Activated naive CD8-positive, alpha-beta T cell treated with anti-CD3 and anti-CD28 coated beads for 36 hours (primary cell): ENCODE measurements at places on chromosomes 1 and 21. TPM values are rescaled to one million over a fixed set of nuclear protein-coding genes. Genes with fewer than 3 reads are reported as not detected.

GRCh38 chr1:44348061-44348485 is 7.0 kb downstream of the ERI3 start:
- DNase-seq = no peak

GRCh38 chr1:234680331-234680904 is 70.4 kb upstream of the IRF2BP2 start:
- DNase-seq = no peak

DNA sequence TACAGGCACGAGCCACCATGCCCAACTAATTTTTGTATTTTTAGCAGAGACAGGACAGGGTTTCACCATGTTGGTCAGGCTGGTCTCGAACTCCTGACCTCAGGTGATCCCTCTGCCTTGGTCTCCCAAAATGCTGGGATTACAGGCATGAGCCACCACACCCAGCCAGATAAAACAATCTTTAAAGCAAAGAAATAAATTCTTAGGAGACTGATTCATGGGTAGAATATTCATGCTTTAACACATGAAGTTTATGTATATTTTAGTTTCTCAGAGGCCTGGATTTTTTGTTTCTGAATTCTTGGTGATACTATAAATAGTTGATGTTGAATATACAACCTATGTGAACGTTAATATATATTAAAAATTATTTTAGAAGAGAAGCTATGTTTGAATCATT is 127.4 kb upstream of the KIAA1614 start:
- no peak for DNase-seq

- no peak for DNase-seq
These were observed at the start of gene CACYBP for GRCh38 chr1:174999936-175000696. Gene CACYBP, plus strand, starts transcription at chr1:174999947. Its CDS starts 234 bp downstream, at chr1:175000181.

GRCh38 chr21:28770867-28771661 is 221.6 kb downstream of the LTN1 start:
- DNase-seq = no peak

DNA sequence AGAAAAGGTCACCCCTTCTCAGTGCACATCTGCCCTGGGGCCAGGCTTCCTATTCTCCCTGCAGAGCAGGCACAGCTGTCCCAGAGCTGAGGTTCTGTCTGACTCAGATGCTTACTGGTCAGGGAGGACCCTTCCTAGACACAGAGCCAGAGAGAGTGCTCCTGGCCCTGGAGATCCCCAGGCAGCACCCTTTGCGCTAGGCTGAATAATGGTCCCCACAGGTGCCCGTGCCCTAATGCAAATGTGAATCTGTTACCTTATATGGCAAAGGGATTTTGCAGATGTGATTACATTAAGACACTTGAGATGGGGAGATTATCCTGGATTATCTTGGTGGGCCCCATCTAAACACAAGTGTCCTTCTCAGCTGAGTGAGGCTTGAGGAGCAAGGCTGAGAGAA is 2.6 kb upstream of the TNNI1 start:
- DNase-seq = no peak

DNA sequence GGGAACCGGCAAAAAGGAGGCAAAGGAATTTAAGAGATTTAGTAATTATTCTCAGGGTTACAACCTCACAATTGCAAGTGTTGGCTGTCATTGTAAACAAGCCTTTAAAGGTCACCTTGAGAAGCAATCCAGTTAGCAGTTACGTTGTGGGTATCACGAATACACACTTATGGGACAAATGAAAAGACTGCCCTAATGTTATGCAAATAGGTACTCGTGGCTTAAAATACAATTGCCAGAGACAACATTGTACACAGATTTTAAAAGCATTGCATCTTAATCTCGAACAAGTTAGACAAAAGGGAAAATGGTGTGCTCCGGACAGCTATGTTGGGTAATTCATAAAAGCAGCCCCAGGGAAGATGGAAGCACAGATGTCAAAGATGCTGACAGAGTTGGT is 120.5 kb upstream of the ZC3H12A start:
- DNase-seq = no peak

DNA sequence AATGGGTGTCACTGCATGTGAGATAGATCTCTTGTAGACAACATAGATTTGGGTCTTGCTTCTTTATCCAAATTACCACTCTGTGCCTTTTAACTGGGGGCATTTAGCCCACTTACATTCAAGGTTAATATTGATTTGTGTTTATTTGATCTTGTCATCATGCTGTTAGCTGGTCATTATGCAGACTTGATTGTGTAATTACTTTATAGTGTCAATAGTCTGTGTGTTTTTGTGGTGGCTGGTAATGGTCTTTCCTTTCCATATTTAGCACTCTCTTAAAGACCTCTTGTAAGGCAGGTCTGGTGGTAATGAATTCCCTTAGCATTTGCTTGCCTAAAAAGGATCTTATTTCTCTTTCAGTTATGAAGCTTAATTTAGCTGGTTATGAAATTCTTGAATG is 29.6 kb downstream of the ZNF691 start:
- no peak for DNase-seq

GRCh38 chr1:40143891-40144575 is 17.2 kb upstream of the RLF start:
- DNase-seq = peak; percentile 32

GRCh38 chr1:50983219-50983802 is 13.3 kb downstream of the CDKN2C start:
- no peak for DNase-seq

GRCh38 chr1:109617291-109617801 is 2.1 kb downstream of the GNAT2 start:
- DNase-seq = no peak

DNA sequence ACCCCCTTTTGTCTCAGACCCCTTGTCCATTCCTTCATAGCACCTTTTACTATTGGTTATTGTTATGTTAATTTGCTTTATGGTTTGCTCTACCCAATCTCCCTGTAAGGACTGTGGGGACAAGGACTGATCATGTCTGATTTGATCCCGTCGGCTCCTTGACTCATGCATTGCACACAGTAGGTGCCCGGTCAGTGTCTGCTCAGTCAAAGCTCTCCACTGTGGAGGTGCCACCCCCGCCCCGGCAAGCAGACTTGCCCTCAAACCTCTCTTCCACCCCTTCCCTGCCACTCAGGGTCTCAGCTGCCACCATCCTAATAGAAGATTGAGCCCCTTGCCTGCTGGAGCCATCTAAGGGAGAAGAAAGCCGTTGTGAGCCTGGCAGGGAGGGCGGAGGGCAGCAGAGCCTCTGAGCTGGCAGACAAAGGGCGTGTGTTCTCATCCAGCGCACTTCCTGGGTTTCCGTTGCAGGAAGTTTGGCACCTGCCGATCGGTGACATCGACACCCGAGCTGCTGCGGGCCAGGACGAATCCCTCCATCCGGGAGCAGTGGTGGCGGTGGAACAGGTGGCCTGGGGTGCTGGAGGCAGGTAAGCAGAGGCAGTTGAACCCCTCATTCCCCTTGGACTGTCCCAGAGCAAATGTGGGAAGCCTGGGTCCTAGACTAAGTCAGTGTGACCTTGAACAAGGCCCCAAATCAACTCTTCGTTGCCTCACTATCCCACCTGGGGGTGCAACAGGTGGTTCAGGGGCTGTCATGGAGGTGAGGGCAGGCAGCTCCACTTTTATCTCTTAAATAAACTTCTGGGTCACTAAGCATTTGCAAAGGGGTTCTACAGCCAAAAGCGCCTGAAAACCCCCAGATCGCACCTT is 2.2 kb upstream of the FBLIM1 start:
- DNase-seq = no peak

DNA sequence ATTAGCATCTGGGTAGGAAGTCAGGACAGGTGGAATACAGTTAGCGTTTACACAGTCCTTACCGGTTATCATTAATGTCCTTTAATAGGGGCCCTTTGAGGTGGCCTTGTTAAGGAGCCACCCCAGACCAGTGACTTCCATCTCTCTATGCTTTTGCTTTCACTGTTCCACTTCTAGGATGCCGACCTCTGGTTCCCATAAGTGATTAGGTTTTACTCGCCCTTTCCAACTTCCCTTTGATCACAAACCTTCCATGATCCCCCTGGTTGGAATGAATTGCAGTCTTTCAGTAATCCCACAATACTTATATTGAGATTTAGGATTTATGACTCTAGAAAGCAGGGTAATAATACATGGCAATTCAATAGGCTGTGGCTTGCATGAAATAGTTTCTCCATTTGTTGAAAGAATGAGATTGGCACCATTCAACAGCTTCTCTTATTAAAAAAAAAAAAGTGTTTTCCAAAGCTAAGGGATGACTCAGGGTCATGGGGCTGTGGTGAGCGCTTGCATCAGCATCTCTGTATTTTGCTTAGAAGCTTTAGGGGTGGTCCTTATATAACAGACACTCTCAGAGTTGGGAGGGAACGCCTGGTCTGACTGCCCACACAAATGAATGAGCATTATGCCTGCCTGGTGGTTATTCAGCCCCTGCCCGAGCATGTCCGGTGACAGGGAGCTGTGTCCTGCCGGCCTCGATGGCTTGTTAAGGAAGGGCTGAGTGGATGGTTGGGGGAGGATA is 110.5 kb downstream of the CNIH3 start:
- DNase-seq = no peak

- no peak for DNase-seq
These were observed 223.1 kb downstream of the KIF26B start for GRCh38 chr1:245377854-245378253.

GRCh38 chr1:45607404-45608074 is 16.3 kb downstream of the CCDC17 start:
- no peak for DNase-seq

DNA sequence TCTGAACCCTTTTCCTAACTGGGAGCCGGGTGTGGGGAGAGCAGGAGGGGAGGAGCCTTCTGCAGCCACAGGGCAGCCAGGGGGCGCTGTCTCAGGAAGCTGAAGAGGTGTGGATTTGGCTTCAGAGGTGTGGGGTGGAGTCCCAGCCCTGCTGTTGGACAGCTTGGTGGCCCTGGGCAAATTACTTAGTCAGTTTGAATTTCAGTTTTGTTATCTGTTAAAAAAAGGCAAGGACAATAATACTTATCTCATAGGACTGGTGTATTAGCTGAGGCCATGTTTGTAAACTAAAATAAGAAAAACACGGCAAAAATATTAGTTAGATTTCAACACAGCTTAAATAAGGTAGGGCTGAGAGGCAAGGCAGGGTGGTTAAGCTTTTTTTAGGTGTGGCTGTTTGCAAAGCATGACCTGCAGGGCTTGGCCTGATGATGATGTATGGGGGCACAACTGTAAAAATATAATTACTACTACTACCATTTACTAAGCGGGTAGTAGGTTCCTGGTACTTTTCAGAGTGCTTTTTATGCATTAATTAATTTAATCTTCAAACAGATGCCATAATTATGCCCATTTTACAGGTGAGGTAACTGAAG is 111.8 kb downstream of the PLXNA2 start:
- peak; percentile 60 for DNase-seq

DNA sequence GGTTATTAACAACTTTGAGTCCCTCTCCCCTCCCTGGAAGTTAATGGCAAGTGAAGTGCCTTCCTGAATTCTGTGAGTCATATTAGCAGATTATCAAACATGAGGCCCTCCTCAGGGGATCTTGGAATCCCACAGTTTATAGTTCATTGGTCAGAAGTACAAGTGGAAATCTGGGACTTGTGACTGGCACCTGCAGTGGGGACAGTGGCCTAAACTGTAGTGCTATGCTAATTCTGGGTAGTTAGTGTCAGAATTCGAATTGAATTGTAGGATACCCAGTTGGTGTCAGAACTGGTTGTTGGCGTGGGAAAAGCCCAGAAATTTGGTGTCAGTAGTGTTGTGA is 26.2 kb downstream of the ZYG11B start:
- no peak for DNase-seq

- DNase-seq = no peak
These were observed 122.8 kb upstream of the C8B start for GRCh38 chr1:57088653-57089052.

GRCh38 chr1:182885591-182885990 is 46.4 kb downstream of the DHX9 start:
- no peak for DNase-seq

GRCh38 chr1:46526013-46526690 is 25.3 kb downstream of the KNCN start:
- no peak for DNase-seq

GRCh38 chr21:40689840-40690360 is 157.1 kb downstream of the DSCAM start:
- no peak for DNase-seq

DNA sequence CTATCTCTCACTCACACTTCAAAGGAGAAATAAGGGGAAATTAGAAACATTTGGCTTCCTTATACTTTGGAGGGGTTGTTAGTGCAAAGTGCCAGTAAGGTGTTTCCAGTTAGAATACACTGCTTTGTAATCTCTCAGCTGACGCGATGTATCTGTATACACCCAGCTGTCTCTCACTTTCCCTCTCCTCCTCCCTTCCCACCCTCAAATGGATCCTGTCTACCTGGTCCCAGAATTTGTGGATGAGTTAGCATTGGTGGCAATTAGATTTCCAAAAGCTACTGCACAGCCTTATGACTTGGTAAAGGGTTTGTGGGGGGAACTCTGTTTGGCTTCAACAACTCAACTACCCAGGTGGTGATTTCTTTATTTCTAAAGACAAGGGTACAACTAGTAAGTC is 10.5 kb downstream of the ATP1B1 start:
- no peak for DNase-seq

GRCh38 chr1:6141592-6141991 is 38.5 kb downstream of the CHD5 start:
- DNase-seq = peak; percentile 50

DNA sequence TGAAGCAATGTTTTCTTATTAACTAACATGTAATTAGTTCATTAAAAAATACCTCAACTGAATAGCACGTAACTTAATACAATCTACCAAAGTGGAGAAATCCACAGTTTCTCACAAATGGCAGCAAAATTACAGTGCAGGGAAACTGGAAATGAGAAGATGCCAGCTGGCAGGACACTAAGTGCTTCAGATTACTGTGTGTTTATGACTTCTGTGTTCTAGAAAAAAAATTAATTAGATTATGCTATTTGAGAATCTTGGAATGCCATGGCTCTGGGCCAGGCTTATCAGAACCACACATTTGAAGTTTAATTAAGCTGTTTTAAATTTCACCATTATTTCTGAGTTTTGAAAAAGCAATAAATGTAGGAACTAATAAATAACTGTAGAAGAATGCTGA is 357.6 kb downstream of the TGFB2 start:
- no peak for DNase-seq

- DNase-seq = no peak
These were observed 574.9 kb upstream of the CAMK1G start for GRCh38 chr1:209008586-209008985.

TNFSF4 gene
- 5.2 TPM for total RNA-seq

B3GALT2 gene
- not detected for total RNA-seq

ACTL8 gene
- total RNA-seq = not detected

PGLYRP4 gene
- not detected for total RNA-seq

LCE3A gene
- not detected for total RNA-seq

TARBP1 gene
- 38.6 TPM for total RNA-seq

NENF gene
- total RNA-seq = 38.7 TPM

LYPD8 gene
- not detected for total RNA-seq
